ENCODE measurements at places on chromosomes 12 and 14. TPM values are rescaled to one million over a fixed set of nuclear protein-coding genes. Genes with fewer than 3 reads are reported as not detected.

CACNA1C gene
- 1.4 TPM for total RNA-seq

- no peak for DNase-seq
Observed at GRCh38 chr12:108802101-108802961, 55.1 kb downstream of the SSH1 start.

- DNase-seq, result peak; percentile 79
Observed at GRCh38 chr14:73245480-73246325, 8.4 kb downstream of the PAPLN start.

DNA sequence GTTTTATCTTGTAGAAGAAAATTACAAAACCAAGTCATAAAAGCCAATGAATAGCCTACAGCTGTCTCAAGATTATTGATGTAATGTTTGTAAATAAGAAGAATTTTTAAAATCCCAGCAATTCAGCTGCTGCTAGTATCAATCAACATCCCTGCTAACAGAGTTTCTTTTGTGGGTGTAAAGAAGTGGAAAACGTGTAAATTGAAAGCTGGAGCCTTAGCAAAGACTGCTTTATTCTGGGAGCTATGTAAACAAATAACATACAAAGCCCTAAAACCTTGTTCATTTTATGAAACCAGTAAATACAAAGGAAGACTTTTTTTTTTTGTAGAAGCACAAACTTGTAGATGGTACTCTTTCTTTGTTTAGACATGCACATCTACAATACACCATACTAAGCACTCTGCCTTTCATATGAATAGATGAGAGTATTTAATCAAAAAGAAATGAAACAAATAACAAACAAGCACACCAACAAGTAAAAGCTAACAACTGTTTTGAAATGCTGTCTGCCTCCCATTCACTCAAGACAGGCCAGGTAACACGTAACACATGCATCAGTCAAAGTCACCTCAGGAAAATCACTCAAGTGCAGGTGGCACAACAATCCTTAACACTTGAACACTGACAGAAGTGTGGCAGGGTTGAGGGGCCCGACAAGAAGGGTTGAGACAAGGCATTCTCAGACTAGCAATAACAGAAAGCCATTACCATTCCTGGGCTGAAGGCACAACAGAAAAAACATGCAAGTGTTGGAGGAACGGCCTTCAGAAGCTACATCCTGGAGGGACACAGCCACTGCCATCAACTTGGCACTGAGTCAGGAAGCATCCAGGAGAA is 1364.0 kb upstream of the SEL1L start:
- DNase-seq, result no peak

All from OCI-LY7 (cell line).